IMR-90 (cell line): ENCODE measurements at places on chromosomes 4 and X.

DNA sequence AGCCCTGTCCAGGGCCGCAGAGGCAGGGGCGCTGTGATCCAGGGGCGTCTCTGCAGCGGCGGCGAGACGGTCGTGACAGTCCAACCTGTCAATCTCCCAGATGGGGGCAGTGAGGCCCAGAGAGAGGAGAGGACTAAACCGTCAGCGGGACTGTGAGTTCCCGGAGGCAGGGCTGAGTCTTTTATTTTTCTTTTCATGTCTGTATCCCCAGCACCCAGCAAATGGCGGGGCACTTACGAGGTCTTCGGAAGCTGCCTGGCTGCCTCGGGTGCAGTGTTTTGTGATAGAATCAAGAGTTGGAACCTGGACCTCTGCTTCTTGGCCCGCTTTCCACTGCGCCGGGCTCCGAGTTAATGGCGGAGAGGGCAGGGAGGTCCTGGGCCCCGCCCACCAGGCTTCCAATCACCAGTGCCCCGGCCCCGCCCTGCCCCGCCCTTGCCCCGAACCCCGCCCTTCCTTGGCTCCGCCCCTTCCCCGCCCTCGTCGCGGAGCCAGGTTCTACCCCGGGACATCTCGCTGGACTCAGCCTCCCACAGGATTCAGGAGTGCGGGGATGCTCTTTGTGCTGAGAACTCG lies 35.3 kb upstream of the GRPEL1 start:
- DNase-seq, result peak; percentile 35

DNA sequence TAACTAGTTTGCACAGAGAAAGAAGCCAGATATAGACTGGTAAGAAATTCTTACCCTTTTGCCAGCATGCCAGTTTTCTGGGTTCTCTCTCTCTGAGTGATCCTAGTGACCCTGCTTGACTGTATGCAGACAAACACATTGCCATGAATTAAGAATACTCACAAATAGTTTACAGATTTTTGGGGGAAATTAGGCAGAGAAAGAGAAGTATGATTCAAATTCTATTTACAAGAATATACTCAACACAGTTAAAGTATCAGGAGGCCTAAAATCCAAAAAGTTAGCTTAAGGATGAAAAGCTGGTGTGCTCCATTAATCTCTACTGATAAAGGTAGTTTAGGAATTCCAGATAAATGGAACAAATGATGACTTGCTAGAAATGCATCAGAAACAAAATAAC lies 18.4 kb downstream of the MOB1B start:
- DNase-seq, result no peak

- DNase-seq, result no peak
These were observed 15.8 kb downstream of the NLGN3 start for GRCh38 chrX:71160475-71160874.

DNA sequence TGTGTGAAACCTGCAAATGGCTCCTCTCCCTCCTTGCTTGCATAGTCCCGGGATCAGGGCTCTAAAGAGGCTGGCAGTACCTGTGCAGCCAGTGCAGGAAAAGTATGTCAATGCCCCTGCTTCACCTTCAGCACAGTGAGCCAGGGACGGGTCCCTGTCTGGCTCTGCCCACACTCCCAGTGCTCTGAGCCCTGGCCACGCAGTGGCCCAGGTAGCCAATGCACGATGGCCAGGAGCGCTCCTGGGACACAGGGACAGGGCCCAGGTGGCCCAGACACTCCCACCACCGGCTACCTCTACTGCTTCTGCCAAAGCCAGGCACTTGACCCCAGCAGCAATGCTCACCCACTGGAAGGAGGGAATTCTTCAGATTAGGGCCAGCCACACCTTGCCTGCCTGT lies 68.0 kb upstream of the MAGEA10 start:
- DNase-seq, result no peak

DNA sequence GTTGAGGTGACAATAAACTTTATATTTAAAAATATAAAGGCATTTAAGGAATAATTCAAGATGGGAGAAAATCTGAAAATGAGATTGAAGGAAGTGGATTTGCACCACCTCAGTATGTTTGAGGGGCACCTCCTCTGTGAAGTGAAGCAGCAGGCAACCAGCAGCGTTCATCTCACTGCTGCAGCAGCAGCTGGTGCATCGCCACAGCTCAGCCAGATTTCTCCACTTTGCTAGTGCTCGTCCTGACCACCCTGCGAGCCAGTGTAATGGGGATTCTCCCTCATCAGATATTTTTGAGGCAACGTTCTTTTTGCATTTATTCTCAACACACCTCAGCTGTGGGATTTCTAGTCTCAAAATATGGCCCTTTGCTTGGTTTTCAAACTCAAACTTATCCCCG lies 13.9 kb downstream of the LRAT start:
- no peak for DNase-seq

DNA sequence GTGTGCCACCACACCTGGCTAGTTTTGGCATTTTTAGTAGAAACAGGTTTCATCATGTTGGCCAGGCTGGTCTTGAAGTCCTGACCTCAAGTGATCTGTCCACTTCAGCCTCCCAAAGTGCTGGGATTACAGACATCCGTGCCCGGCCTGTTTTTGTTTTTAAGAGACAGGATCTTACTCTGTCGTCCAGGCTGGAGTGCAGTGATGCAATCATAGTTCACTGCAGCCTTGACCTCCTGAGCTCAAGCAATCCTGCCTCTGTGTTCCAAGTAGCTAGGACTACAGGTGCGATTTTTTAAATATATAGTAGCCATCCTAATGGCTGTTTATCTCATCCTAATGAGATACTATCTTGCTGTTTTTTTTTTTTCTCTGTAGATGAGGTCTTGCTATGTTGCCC lies 47.6 kb downstream of the RNF212 start:
- DNase-seq, result no peak

DNA sequence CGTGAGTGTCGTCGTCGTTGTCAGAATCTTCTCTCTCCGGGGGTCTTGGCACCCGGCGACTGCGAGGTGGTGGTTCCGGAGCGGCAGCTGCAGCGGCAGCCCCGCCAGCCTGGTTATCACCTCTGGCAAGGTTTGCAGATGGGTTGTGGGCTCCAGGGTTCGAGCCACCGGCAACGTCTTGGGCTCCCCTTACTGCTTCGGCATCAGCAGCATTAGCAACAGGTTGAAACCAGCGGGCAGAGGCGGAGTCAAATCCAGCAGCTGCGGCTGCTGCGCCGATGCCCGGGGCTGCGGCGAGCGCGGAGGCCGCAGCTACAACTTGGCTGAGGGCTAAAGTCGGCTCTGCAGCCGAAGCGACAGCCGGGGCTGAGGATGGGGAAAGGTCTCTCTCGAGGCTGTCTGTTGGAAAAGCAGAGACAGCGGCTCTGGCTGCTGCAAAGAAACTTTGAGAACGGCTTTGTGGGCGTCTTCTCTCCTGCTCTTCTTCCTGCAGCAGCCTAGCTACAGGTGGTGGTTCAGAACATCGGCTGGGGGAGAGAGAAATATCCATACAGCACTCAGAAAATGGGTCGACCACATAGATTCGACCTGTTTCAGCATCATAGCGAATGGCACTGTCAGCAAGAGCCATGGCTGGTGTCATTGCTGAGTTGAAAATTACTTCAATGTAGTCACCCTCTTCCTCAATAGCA lies 3.6 kb downstream of the IRS4 start:
- no peak for DNase-seq

DNA sequence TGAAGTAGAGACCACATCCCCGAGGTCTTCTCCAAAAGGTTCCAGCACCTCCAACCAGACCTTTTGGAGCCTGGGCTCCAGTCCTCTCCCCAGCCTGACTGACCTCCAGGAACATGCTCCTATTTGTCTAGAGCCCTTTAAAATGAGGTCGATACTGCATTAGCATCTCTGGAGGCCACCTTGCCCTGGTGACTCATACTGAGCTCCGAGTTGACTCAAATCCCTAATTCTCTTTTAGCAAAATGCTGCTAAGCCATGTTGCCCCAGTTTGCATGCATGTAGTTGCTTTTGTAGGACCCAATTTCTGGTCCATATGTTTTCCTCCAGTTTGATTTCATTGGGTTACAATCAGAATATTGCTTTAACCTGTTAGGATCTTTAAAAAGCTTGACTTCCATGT lies 43.5 kb upstream of the CITED1 start:
- DNase-seq, result no peak

DNA sequence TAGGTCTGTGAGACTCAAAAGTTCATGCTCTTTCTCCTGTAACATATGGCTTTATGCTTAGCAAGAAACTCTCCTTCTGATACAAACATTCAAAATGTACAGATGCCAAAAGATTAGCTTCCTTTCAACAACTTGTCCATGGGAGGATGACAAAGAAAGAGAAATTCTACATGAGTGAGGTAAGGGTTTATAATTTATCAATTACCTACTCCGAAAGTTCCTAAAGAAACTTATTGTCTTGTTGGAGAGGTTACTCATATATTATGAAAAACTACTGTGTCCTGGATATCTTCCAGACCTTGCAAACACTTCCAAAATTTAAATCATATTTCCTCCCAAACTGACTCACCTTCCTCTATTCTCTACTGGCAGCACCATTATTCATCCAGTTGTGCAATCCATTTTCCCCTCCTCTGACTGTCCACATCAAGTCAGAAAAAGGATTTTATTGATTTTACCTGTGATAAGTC lies 65.1 kb downstream of the ENPEP start:
- peak; percentile 70 for DNase-seq

DNA sequence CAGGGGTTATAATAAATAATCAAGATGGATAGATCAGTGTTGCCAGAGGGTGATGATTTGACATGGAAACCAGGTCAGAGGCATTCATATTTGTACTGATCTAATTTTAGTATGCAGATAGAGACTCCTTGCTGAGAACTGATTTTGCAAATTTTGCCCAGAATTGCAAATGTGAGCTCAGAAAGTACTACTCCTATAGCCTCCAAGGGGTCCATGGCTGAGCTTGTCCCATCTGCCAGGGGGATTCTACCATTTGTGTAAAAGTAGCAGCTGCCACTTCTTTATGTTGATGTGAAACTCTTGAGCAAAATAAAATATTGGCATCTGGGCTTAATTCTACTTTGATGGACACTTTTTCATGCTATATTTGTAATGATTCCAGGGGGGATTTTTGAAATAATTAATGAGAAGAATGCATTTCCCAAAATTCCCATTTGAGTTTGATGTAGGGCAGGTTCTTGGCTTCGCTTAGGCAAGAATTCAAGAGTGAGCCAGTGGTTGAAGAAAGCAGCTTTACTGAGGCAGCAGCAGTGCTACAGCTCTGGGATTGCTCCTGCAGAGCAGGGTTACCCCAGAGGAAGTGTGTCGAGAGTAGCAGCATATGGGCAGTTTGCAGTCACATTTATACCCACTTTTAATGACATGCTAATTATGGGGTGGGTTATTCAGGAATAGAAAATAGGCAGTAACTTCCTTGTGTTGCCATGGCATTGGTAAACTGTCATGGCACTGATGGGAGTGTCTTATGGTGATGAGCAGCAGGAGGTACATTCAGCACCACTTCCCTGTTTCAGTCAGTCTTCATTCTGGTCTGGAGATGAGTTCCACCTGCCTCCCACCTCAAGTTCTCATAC lies 38.7 kb upstream of the DCLK2 start:
- no peak for DNase-seq

- no peak for DNase-seq
These were observed 59.0 kb upstream of the VCX3B start for GRCh38 chrX:8405631-8406030.

- peak; percentile 58 for DNase-seq
These were observed 10.7 kb upstream of the FBXL5 start for GRCh38 chr4:15665753-15666365.

DNA sequence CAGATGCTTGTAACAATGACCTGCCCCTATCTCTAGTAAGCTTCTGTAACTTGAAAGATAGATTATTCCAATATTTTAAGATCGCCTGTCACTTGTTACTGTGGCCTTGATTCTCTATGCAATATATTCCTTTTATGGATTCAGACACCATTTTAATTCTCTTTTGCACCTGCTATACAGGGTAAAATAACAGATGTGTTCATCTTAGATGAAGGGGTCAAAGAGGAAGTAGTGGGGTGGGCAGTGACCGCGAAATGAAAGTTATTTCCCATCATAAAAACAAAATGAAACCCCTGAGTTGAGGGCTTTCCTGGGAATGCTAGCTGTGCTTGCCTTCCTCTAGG lies 175.9 kb downstream of the TSPAN5 start:
- DNase-seq, result no peak

GRCh38 chr4:17316566-17316965 lies 195.3 kb downstream of the QDPR start:
- peak; percentile 70 for DNase-seq

DNA sequence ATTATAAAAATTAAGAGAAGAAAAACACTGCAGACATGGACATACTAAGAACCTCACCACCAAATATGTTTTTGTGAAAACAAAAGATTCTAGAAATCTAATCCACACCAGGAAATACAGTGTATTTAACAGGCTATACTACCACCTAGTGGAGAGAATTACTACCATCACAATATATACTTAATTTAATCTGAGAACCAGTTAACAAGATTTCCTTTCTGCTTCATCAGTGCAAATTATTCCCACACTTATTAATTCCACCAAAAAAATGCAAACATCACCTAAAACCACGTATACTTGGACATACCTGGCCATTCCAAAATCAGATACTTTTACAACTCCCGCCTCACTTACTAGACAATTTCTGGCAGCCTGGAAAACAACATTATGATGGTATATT lies 7.0 kb upstream of the TXK start:
- DNase-seq, result peak; percentile 56

- peak; percentile 67 for DNase-seq
These were observed 6.4 kb upstream of the BGN start for GRCh38 chrX:153488231-153488914.

- DNase-seq, result no peak
These were observed 63.9 kb downstream of the CPEB2 start for GRCh38 chr4:15066140-15066539.

- DNase-seq, result no peak
These were observed 108.0 kb downstream of the ITM2A start for GRCh38 chrX:79259073-79259689.

GRCh38 chr4:76036855-76037254 lies 985 bp upstream of the CXCL11 start:
- DNase-seq, result no peak

DNA sequence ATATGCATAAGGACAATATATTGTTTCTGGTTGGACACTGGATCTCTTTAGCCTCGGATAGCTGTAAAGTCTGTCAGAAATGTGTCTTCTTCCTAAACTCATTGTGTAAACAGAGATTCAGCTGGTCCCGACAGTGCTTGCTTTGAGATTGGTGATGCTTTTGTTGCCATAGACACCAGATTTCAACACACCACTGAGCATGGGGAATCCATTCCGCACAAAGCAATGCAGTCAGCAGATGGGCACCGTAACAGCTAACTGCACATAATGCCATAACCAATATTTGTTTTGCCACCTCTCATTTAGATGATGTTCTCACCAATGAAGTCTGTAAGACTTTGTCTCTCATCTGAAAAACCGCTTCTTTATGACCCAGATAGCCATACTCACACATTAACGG lies 33.3 kb upstream of the FAM47C start:
- DNase-seq, result no peak

- DNase-seq, result no peak
These were observed 43.6 kb downstream of the WFS1 start for GRCh38 chr4:6313216-6313615.

DNA sequence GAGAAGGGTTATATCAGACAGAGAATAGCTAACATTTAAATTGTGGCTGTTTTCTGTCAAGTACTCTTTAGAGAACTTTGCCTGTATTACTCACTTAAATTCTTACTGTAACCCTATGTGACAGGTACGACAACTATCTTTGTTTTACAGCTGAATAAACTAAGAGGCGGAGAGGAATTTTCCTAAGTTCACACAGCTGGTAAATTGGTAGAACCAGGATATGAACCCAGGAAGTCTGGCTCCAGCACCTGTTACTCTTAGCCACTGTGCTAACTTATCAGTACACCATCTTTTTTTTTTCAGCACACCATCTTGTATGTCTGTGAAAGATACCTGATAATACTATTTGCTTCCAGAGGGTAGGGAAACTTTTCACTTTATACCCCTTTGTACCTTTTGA lies 2.0 kb upstream of the SYP start:
- no peak for DNase-seq

- DNase-seq, result peak; percentile 10
These were observed 106.3 kb downstream of the LINC00632 start for GRCh38 chrX:140815868-140816267.
